ENCODE measurements at places on chromosomes 5 and 9.

DNA sequence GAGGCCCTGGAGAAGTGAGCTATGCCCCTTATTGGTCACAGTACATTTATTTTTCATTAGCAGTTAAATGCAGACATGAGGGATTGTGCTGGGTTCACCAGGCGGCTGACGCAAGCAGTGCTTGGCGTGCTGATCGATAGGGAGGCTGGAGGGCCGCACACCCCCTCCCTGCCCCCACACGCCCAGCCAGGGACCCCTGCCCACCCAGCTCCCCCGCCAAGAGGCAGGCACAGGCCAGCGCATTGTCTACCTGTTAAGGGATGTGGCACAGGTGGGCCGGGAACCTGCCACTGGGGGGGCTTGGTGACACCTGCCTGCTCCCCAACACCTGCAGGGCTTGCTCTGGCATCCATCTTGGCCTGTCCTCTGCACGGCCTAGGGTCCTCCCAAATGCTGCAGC, 39.2 kb downstream of the HK3 start:
- no peak for DNase-seq

DNA sequence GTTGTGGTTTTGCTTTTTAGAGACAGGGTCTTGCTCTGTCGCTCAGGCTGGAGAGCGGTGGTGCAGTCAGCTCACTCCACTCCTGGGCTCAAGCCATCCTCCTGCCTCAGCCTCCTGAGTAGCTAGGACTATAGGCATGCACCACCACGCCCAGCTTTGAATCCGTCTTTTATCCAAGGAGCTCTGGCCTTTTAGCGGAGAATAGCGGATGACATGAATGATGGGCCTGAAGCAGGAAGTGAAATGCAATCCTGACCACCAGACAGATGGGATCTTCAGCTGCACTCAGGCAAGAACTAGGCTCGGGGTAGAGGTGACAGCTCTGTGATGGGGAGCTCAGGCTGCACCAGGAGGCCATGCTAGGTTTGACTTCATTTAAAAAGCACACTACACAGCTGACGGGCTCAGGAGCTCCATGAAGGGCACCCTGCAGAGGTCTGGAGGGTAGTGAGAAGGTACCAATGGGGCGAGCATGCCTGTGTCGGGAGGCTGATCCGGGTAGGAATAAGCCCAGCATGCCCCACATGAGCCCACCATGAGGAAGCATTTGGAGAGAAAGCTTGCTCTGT, 21.9 kb downstream of the POLR1E start:
- DNase-seq: no peak

GRCh38 chr5:142107736-142108431, 695 bp upstream of the NDFIP1 start:
- DNase-seq: no peak

GRCh38 chr9:100222674-100223073, 123.6 kb downstream of the INVS start:
- no peak for DNase-seq

DNA sequence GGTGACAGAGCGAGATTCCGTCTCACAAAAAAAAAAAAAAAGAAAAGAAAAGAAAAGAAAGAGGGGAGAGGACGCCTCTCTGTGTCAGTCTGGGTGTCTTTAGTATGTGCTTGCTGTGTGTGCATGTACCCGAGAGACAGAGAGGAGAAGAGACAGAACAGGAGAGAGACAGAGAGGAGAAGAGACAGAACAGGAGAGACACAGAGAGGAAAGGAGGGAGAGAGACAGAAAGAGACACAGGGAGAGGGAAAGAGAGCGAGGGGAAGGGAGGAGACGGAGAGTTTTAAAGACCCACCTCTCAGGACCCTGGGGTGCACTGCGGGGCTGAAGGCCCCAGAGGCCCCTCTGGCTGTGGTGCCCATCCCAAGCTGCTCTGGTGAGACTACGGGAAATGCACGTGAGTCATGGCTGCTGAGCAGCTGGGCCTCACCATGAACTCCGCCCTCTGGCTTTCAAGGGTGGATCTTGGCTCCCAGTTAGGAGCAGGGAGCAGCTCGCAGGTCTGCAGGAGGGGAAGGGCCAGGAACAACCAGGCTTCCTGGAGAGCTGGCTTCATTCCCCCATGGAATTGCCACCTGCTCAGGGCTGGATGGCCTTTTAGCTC, 7.9 kb downstream of the SLC6A3 start:
- DNase-seq: no peak

DNA sequence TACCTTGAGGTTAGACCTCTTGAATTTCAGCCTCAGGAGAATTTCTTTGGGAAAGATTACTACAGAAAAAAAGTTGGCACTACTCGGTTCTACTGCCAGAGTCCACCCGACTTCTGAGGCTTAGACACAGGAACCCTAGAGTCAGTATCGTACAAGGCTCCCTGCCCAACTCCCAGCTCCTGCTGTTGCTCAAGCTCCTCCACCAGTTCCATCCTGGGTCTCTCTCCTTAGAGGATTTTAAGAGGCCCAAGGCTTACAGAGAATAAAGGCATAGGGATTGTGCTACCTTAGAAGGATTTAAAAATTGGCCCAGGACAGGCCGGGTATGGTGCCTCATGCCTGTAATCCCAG, 29.0 kb upstream of the SSBP2 start:
- DNase-seq: no peak

DNA sequence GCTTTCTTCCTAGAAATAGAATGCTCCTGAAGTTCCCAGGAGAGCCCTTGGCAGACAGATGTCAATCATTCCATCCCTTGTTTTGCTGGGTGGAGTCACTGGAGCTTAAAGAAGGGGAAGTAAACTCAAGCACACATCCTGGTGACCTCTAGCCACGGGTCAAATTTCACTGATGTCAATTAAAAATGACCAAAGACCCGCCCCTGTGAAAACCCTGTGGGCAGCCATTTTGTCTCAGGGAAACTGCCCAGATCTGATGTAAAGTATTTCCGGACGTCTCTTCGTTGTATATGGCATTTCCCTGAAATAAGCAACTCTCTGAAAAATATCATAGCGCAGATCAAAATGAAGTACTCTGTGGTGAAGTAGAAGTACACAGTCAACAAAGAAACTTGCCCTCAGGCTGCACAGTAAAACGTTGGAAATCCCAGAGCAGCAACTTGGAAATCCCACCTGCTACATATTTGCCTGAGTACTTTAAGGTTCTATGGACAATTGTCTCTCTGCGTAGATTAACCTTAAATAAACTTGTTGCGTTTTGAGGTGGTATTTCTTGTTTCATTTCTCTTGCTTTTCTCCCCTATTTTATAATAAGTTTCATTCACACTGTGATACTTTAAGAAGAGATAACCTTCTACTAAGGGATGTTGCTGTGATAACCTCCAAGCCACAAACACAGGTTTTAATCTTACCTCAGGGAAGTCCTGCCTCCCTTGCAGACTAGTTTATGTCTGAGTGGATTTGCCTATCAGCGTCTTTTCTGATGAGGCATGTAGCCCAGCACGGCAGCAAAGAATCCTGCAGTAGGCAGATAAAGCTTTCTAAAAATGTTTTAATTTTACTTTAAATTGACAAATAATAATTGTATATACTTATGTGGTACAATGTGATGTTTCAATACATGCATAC, 60.9 kb upstream of the PIP5K1B start:
- DNase-seq: no peak

- DNase-seq: no peak
These were observed 593.7 kb downstream of the DNAH5 start for GRCh38 chr5:13350767-13351166.

- no peak for DNase-seq
These were observed 4.9 kb upstream of the RAPGEF1 start for GRCh38 chr9:131744720-131745201.
